Central memory CD8-positive, alpha-beta T cell (primary cell): ENCODE measurements at places on chromosomes 12 and 14.

- no peak for DNase-seq
Measured at GRCh38 chr14:91214306-91214705, 30.2 kb downstream of the GPR68 start.

- DNase-seq = no peak
Measured at GRCh38 chr12:7961395-7962178, 25.6 kb upstream of the SLC2A3 start.

DNA sequence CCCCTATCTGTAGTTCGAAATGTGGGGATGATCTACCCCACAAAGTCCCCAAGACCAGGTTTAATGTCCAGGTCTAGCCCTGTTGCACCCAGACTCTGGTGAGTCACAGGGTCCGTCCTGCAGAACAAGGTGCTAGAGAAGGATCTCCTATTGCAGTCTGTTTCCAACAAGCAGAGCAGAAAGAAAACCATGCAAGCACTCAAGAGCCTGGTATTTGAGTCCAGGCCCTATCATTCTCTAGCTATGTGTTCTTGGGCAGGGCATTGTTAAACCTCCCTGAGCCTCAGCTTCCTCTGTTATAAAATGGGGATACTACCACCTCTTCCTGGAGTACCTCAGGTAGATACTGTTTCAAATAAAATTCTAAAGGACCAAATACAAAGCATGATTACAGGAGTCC lies 24.4 kb downstream of the MAP3K9 start:
- no peak for DNase-seq

GRCh38 chr12:27334042-27334720 lies 1.5 kb downstream of the BMAL2 start:
- no peak for DNase-seq

DNA sequence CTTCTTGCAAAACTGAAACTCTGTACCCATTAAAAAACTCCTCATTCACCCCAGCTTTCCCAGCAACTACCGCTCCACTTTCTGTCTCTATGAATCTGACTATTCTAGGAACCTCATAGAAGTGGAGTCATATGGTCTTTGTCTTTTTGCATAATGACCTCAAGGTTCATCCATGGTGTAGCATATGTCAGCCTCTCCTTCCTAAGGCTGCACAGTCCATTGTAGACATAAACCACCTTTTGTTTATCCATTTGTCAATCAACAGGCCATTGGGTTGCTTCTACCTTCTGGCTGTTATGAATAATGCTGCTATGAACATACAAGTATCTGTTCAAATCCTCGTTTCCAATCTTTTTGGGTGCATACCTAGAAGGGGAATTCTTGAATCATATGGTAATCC lies 21.1 kb downstream of the NT5DC3 start:
- DNase-seq = no peak

DNA sequence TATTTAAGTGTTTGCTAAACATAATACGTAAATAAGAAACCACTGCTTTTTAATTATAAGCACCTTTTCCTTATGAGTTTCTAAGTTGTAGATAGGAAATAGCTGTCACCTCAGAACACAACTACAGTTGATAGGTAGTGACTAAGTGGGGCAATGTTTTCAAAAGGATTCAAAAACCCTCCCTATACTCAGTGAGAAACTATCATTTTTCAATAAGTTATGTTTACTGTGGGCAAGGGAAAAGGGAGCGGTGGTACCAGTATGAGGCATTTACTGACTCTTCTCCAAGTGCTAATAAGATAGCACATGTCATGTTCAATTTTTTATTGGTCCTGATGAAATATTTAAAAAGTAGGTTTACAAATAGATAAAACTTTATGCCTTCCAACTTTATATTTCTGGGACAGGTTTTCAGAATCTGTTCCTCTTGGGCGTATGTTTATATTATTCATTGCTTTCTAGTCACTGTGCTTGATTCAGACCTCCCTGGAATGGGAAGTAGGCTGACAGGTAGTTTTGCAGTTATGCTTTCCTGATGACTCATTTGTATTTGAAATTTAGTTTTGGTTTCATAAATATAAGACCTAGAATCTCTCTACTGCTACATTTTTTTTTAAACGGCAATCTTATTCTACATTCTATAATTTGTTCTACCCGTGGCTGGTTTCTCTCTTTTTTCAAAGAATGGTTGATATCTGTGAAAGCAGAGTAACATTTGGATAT lies 153.1 kb downstream of the TMEM117 start:
- DNase-seq = no peak

- no peak for DNase-seq
Measured at GRCh38 chr12:52220477-52220876, 12.6 kb upstream of the KRT7 start.

- DNase-seq = no peak
Measured at GRCh38 chr12:68100241-68100640, 59.3 kb downstream of the IFNG start.

DNA sequence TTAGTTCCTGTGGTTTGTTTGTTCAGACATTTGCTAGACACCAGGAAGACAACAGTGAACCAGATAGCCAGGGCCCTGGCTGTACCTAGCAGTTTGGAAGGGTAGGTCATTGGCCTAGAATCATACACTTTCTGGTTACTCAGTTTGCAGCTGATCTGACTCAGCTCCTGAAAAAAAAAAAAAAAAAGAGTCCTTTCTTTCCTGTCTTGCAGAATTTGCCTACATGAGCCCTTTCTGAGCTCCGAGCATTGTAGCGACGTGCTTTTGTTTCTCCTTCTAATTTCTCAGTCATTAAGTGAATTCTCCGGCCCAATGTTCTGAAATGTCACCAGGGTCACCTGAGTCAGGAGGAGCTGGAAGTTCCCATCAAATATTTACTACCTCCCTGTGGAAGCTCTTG lies 2.4 kb downstream of the CABP1 start:
- no peak for DNase-seq

DNA sequence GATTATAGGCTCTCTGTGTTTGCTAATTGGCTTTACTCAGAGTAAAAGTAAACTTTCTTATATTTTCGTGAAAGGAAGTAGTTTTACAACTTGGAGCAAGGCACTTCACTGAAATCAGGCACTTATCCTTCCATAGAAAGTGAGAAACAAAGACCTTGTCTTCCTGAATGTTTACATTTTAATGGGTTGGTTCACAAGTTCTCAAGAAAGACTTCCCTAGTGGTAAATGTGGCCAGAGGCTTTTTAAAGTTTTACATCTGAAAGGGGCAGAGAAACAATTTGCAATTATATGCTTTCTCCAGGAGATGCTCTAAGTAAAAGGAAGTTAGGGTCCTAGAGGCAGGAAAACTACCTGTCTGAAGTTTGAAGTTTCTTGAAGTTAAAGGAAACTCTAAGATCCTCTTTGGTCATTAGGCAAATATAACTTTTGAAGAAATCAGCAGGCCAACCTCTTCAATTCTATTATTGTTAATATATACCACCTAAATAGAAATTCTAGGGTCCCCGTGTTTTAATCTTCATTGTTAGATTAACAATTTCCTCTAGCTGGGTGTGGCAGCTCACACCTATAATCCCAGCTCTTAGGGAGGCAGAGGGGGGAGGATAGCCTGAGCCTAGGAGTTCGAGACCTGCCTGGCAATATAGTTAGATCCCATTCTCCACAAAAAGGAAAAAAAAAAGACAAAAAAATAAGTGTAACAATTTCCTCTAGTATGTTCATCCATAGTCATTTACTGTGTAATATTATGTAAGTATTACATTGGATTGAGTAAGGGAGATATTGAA lies 644.9 kb upstream of the FOXG1 start:
- no peak for DNase-seq

DNA sequence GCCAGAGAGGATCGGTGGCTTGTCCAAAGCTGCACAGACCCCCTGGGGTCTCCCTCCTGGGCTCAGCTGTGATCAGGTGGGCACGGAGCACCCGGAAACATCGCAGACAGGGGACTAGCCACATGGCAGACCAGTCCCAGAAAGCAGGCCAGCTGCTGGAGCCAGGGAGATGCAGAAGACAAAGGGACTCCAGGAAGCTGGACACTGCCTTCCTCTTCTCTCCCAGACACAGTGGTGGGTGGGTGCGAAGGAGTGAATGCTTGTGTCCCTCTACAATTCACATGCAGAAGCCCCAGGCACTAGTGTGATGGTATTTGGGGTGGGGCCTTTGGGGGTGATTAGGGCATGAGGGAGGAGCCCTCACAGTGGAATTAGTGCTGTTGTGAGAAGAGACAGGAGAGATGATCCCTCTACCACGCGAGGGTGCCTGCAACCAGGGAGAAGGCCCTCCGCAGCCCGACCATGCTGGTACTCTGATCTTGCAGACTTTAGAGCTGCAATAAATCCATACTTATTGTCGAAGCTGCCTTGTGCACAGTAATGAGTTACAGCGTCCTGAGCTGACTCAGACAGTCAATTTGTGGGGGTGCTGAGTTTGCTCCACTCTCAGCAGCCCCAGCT lies 95.2 kb downstream of the CALM1 start:
- DNase-seq = no peak

DNA sequence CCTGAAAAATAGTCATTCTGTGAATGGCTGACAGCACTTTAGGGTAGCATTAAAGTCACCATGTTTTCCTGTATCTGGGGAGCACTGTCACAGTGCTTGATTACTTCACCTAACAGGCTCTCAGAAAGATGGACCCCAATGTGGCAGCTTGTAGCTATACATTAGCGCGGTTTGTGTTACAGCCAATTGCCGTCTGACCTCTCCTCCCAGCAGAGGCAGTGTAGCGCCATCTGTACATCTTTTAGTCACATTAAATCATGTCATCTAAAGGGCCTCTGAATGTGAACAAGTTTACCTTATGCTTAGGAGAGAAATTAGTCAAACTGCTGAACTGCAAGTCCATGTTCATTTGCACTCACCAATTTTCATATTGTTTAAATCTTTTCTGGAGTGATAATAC lies 113.7 kb downstream of the LMO3 start:
- no peak for DNase-seq

- no peak for DNase-seq
Measured at GRCh38 chr14:100736269-100737180, 9.8 kb downstream of the DLK1 start.

DNA sequence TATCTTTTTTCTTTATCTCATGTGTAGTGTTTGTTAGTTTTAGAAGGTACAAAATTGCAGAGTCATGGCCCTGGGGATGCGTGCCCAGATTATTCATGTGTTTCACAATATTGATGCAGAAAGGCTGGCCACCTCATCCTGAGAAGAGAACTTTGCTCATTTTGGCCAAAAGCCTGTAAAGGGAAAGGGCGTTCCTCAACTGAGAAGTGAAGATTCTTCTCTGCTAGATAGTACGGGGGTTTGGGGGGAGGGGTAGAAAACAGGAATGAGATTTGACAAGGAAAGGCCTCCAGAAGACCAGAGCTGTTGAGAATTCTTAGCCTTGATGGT lies 1.7 kb downstream of the MGST1 start:
- no peak for DNase-seq

- DNase-seq = no peak
Measured at GRCh38 chr12:110102255-110102654, 21.9 kb upstream of the IFT81 start.

- no peak for DNase-seq
Measured at GRCh38 chr14:64691376-64691775, 12.8 kb upstream of the PLEKHG3 start.

DNA sequence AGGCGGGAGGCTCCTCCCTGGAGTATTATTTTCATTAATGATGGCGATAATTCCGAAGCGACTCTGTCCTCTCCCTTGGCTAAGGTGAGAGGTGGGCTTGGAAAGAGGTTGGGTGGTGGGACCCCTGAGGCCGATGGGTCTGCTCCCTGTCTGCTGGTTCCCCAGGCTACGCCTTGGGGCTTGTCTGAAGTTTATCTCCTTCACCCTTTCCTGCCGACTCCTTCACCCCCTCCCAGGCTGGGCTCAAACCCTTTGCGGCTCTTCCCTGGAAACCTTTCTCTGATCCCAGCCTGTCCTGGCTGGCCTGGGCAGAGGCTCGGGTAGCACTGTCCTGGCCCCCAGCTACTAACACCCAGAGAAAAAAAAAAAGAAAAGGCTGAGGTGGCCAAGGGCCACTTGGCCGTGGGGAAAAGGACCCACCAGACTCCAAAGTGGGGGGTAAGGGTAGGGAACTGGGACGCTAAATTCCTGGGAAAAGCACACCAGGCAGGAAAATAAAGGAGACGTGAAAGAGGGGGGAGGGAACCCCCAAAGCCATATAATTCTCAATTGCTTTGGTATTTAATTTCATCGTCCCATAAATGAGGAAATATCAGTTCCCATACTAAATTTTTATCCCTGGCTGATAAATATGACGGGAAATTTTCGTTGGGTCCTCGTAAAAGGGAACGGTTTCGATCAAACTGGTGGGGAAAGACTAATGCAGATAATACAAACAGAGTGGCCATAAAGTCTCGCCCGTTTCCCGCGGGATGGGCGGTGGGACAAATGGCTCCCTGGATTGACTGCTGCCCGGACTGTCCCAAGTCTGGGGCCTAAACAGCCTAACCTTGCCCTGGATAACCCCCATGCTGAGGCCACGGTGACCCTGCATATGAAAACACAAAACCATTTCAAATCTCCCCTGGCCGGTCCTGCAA lies 2.0 kb upstream of the HOXC10 start:
- no peak for DNase-seq

GRCh38 chr12:128573907-128574306 lies 249.9 kb downstream of the SLC15A4 start:
- DNase-seq = no peak

GRCh38 chr12:17334784-17335183 lies 728.8 kb upstream of the LMO3 start:
- no peak for DNase-seq

- no peak for DNase-seq
Measured at GRCh38 chr12:83769151-83769550, 1082.4 kb downstream of the TMTC2 start.

- DNase-seq = no peak
Measured at GRCh38 chr14:62428429-62429203, 616.6 kb downstream of the KCNH5 start.

GRCh38 chr12:74021937-74022336 lies 515.7 kb upstream of the ATXN7L3B start:
- no peak for DNase-seq

DNA sequence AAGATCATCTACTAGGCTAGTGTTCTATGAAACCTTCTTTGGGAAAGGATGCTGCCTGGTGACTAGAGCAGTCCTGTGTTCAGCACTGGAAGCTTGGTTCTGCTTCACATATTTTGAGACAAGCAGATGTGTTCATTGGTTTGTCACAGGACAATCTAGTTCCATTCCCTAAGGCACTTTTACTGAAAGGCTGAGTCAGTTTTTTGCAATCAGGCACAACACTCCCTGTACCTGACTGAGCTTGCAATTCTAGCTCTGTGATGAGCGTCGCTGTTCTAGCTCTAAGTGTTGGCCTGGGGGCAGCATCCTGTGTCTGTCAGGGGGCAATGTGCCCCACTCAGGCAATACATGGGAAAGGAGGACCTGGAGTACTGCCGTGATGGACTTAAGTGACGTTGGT lies 144.4 kb downstream of the CAND1 start:
- no peak for DNase-seq

- DNase-seq = no peak
Measured at GRCh38 chr14:90661866-90662265, 154.4 kb downstream of the TTC7B start.

GRCh38 chr12:6340032-6340638 lies 1.7 kb downstream of the TNFRSF1A start:
- DNase-seq = no peak
